AML-193 (cell line): ENCODE measurements at places on chromosomes 4 and X.

- DNase-seq = no peak
Observed at GRCh38 chrX:4670606-4671005, 957.2 kb upstream of the PRKX start.

GRCh38 chr4:148373093-148373492 lies 69.1 kb downstream of the NR3C2 start:
- DNase-seq = no peak

- DNase-seq = no peak
Observed at GRCh38 chr4:118767109-118767508, 68.8 kb downstream of the SEC24D start.

- no peak for DNase-seq
Observed at GRCh38 chr4:8763966-8764901, 107.4 kb downstream of the HMX1 start.

GRCh38 chrX:82757614-82758013 lies 750.5 kb upstream of the POU3F4 start:
- DNase-seq = no peak

DNA sequence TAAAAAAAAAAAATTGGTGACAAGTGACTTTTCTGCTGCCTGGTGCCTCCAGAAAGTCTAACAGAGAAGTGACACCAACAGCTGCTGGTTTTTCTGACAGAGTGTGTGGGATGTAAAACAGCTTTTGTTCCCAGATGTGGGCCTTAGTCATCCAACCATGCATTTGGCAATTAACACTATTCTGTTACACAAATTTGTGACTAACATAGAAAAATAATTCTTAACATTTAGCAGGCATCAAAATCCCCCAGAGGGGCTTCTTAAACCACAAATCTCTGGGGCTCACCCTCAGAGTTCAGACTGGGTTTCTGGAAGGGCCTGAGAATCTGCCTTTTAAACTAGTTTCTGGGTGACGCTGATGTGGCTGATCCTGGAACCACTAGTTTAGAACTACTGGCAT lies 100.5 kb upstream of the PCDH7 start:
- DNase-seq = no peak

DNA sequence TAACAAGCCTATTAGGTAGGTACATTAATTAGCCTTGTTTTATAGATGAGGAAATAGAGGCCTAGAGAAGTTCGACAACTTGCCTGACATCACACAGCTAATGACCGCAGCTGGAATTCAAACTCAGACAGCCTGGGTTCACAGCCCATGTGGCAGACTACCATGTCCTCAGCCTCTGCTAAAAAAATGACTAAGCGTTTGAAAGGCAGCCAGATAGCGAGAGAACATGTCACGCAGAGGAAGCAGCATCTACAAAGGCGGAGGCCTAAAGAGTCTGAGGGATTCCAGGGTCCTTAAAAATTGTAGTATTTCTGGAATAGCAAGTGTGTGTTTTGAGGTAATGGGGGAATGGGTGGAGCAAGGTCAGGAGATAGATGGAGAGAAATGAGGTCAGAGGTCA lies 33.2 kb upstream of the BMP15 start:
- no peak for DNase-seq

GRCh38 chrX:134774190-134775048 lies 116.1 kb upstream of the PLAC1 start:
- no peak for DNase-seq

- no peak for DNase-seq
Observed at GRCh38 chr4:154044742-154045485, 256.0 kb upstream of the SFRP2 start.

DNA sequence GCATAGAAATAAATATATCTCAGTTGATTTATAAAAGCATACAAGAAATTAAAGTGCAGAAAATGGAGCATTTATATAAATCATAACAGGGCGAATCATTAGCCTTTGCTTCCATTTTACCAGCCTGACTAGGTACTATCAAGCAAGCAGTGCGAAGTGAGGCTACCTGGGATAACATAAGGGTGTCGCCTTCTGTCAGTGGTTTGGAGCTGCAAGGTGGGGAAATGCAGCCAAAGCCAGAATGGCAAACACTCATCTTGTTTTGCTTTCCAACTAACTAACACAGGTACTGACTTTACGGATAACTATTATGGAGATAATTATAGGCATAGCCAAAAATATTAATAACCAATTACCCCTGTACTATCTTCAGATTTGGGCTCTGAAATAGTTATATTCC lies 1459.8 kb downstream of the RAPGEF2 start:
- DNase-seq = no peak

DNA sequence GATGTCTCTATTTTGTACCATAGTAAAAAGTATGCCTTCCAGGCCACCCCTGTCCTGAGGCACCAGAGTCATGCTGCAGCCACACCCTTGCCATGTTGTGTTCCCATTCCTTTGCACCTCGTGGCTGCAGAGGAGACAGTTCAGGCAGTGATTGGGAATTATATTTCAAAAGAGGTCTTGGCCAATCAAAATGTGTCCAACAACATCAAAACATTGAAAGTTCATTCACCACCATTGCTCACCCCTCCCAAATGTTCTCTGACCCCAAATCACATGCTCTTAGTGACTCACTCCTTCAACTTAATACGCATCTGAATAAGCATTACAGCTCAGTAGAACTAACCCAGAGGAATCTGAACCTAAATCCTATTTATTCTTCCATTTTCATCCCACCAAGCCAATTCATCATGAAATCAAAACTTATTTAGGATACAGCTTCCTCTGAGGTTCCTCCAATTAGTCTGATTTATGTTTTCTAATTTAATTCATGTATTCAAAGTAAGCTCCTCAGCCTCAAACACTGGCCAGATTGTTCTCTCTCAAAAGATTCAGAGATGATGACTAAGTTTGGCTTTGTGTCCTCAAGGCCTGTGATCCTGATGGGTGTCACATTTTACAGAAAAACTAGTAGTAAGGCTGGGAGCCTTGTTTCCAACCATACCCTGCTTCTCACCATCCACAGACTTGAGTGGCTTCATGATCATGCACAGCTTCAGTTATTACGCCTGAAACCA lies 323.2 kb upstream of the INTU start:
- DNase-seq = no peak

DNA sequence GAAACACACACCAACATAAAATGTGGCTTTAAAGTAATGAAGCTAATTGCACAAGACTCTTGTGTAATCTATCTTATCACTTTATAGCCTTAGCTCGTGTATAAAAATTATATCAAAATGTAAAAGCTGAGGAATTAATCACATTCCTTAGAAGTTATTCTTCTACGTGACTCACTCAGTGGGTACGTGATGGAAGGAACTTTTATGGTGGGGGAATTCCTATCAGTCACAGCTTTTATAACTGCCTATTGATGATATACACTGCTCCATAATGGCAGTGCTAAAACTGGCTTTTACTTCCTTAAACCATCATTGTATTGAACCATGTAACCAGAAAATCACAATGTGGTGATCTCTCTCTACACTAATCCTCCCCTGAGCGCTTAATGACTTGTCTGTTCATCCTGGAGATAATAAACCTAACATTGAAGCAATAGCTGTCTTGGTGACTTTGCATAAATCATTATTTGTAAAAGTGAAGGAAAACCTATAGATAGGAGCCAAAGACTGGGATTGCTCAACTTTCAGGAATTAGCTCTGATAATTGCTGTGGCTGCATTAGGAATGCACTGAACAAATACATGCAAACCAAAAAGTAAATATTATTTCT lies 276.7 kb downstream of the GBA3 start:
- no peak for DNase-seq

DNA sequence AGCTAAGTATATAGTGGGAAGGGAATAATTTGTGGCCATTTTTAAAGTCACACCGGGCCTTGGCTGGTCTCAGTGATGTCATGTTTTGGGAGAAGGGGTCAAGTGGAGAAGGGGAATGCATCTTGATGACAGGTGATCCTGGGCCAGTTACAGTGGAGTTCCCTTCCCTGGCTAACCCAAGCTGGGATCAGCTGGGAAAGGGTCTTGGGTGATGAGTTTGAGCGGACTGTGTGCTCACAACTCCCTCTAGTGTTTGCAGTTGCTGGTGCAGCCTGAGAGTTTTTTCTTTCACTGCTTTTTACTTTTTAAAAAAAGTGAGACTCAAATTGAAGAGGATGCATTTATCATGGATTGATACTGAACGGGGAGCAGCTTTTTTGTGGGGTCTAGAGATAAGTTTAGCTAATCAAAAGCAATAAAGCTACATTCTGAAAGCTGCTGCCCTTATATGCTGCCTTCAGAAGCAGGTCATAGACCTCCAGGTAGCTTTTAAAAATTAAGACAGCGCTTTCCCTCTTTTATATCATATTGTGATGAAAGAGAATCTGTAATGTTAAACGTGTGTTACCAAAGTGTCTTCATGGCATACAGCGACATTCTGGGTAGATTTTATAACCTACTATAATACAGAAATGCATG lies 164.7 kb downstream of the DCLK2 start:
- DNase-seq = peak; percentile 36

GRCh38 chr4:8198206-8198905 lies 734 bp upstream of the SH3TC1 start:
- DNase-seq = no peak

GRCh38 chr4:73753215-73753614 lies 12.8 kb downstream of the CXCL8 start:
- no peak for DNase-seq
